RCC 7860 (cell line): ENCODE measurements at places on chromosomes 5 and 9.
A peak's percentile ranks its signal among the peaks of the same experiment; 100 is the strongest.

DNA sequence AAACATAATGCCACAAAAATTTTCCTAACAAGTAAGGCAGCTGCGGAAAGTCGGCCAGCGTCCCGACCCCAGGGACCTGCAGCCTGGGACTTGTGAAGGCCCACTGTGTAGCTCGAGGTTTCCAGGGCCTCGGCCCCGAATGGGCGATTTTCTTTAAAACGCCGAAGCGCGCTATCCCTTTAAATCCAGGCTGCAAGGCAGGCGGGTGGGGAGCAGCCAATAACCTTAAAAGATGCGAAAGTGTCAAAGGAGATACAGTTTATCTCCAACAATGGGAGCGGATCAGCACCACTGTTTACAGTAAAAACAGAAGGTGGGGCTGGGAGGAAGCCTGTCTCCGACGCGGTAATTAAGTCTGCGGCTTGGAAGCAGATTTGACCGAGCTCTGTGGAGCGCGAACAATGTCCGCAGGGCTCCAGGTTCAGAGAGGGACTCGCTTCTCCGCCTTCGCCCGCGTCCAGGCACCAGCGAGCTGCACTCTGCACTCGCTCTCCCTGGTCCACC lies 1.7 kb upstream of the ZSWIM6 start:
- DNase-seq, result peak; percentile 8

DNA sequence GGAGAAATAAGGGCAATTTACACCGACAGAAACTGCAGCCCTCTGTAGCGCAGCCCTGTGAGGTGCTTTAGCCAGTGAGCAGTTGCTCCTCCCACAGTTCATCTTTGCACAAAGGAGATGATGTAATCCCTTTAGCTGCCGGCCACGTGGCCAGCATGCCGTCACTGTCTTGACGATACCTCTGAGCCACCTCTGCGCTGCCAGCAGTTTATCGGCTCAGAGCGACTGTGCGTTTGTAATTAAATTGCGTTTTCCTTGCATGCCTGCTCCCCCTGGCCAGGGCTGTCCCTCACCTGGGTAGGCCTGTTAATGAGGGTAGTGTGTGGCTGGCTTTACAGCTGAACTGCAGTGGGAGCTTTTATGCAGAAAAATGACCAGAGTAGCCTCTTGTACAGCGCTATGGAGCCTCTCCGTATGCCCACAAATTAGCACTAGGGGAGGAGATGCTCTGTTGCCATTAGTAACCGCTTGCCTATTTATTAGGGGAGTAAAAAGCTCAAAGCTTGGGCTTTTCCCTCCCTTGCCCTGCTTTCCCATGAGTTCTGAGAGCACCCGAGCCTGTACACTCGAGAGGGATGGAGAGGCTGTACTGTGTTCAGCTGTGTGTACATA lies 107.0 kb downstream of the TRIO start:
- peak; percentile 65 for DNase-seq

DNA sequence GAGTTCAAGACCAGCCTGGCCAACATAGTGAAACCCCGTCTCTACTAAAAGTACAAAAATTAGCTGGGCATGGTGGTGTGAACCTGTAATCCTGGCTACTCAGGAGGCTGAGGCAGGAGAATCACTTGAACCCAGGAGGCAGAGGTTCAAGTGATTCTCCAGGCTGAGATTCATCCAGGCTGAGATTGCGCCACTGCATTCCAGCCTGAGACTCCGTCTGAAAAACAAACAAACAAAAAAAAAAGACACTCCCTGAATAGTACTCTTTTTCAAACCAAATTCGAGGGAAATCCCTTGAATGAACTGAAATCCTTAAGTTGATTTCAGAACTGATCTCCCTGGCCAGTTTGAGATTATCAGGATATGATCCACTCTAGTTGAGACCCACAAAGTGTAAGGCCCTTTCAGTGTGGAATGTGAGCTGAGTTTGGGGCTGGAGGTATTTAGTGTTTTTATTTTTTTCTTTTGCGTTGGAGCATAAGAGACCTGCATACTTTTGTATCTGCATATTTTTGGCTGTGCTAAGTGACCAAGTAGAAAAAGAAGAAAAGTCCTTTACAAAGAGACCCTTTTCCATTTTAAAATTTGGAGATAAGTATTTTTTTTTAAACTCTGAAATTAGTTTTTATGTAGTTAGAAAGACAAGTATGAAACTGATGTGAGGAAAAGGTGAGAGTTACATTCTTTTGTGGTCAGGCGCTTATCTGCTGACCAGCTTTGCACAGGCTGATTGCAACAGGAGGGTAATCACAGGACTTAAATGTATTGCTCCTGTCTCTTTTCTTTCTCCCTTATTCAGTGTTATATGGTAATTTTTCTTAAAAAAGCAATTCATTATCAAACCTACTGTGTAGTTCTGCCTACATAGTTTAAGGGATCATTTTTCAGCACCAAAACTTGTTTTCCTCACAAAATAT lies 42.9 kb downstream of the TMEFF1 start:
- DNase-seq, result no peak

- DNase-seq, result no peak
Measured at GRCh38 chr9:130268521-130269211, 3.1 kb downstream of the HMCN2 start.

DNA sequence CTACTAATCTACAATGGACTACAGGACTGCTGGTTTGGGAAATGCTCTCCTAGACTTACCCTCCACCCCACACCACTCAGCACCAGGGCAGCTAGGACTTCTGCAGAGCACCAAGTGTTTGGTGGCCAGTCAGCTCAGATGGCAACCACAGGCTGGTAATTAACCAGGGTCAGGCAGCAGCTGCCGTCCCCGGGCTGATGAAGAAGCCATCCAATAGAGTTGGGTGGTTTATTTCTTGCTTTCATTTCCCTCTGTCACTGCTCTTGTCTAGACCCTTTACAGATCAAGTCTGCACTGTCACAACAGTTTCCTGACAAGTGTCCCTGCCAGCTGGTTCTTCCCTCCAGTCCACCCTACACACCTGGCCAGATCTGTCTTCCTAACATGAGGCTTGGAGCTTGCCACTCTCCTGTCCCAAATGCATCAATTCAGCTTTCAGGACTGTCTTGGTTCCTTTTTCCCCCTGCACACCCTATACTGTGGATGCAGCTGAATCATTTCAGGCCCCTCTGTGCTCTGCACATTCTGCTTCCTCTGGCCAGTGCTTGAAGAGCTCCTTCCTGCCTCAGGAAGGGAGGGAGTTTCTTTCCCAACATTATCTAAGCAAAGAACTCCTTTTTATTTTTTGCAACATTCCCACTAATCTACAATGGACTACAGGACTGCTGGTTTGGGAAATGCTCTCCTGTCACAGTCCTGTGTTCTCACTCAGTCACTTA lies 30.2 kb upstream of the HSPA9 start:
- DNase-seq, result no peak

GRCh38 chr5:97363577-97363976 lies 180.5 kb upstream of the RIOK2 start:
- DNase-seq, result no peak
